ENCODE measurements at places on chromosomes 11 and 22.

GRCh38 chr22:19543970-19544708 lies 19.9 kb upstream of the CLDN5 start:
- no peak for DNase-seq

GRCh38 chr22:38435010-38435409 lies 20.0 kb downstream of the KCNJ4 start:
- DNase-seq: no peak

DNA sequence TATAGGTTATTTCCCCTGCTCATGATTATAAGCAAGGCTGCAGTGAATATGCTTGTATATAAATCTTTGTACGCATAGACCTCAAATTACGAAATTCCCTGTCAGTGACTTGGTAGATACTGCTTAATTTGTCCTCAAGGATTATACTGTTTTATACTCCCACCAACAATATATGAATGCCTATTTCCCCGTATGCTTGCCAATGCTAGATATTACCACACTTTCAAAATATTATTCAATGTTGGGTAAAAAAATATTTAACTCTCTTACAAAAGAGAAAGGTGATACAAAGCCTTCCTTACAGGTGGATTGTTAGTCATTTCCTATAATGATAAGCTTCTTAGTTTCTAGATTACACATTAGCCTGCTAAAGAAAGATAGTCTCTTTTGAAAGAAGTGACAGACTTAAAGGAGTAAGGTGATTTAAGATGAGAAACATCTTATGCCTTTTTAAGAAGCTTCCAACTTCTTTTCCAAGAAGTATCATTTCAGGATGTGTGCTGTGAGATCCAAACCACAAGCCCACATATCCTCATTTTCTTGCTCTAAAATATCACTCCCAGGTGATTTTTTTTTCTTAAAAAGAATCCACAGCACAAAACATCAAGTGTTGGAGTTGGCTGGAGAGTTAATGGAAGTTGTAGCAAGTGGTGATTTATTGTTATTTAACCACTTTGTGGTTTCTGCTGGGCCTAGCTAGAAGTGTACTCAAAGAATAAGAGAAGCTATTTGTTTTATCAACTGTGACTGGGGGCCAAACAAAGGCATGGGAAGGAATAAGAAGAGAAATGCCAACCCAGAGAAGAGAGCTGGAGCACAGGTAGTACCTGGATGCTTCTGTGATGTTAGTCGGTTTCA lies 59.2 kb downstream of the BARX2 start:
- no peak for DNase-seq

- DNase-seq: no peak
These were observed 94.2 kb upstream of the TBCEL start for GRCh38 chr11:120929664-120930154.

GRCh38 chr11:84871116-84871515 lies 756.0 kb downstream of the DLG2 start:
- DNase-seq: no peak

DNA sequence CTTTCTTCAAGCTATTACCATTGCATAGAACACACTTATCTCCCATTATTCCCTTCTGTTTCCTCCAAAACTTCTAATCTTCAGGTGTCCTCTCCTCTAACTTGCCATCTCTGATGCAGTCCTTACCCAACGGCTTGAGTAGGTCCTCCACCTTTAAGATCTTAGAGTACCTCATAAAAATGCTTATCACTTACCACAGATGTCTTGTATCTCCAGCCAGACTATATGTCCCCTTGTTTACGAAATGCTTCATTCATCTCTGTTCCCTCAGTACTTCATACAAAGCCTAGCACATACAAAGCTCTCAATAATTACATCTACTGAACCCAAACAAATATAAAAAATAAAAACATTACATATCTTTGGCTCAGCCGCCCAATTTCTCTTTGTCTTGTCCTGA lies 49.2 kb downstream of the PAK1 start:
- DNase-seq: no peak

- no peak for DNase-seq
These were observed 537.9 kb upstream of the FAT3 start for GRCh38 chr11:91686700-91687099.

DNA sequence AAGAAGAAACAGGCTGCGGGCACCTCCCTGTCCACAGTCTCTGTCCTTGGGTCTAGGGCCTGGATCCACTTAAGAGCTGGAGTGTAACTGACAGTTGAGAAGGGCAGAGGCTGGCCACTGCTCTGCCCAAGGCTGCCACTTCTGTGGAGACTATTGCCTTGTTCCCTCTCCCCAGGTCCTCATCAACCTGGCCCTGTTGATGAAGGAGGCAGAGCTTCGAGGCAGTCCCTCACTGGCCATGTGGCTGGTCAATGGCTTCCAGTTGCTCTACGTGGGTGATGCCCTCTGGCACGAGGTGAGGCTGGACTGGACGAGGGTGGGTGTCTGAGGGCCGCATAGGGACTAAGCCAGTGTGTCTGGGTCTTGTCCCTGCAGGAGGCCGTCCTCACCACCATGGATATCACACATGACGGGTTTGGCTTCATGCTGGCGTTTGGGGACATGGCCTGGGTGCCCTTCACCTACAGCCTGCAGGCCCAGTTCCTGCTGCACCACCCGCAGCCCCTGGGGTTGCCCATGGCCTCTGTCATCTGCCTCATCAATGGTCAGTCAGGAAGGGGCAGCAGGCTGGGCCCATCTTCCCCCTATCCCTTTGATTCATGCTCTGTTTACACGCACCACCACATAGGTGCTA lies 2.8 kb downstream of the ZNHIT2 start:
- no peak for DNase-seq

GRCh38 chr11:26549176-26549575 lies 22.9 kb downstream of the MUC15 start:
- no peak for DNase-seq

DNA sequence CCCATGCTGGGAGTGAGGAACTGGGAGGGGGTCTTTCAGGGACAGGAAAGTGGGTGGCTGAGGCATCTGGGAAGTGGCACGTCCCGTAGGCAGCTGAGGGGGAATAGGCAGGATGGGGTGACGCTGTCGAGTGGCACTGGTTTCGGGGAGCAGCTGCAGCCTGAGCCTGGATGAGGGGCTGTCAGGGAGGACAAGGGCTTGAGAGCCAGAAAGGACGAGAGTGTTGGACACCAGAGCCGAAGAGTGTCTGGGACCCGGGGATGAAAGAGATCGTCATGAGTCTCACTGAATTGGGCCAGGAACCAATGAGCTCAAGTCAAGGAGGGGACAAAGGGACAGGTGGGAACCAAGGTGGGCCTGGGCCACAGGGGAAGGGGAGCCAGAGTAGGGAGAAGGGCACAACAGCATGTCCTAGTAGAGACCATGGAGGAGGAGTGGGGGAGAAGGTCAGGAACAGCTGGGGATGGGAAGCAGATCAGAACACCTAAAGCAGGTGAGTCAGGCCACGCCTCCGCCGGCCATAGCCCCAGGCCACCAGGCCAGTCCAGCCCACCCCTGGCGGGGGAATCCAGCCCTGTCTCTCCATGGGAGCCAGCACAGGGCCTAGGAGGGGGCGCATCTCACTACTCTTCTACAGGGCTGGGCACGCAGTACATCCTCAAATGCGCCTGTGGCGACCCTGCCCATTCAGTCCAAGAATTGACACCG lies 4.2 kb downstream of the RAB3IL1 start:
- peak; percentile 73 for DNase-seq

GRCh38 chr11:72081821-72082453 lies 1.3 kb downstream of the LRRC51 start:
- DNase-seq: no peak

DNA sequence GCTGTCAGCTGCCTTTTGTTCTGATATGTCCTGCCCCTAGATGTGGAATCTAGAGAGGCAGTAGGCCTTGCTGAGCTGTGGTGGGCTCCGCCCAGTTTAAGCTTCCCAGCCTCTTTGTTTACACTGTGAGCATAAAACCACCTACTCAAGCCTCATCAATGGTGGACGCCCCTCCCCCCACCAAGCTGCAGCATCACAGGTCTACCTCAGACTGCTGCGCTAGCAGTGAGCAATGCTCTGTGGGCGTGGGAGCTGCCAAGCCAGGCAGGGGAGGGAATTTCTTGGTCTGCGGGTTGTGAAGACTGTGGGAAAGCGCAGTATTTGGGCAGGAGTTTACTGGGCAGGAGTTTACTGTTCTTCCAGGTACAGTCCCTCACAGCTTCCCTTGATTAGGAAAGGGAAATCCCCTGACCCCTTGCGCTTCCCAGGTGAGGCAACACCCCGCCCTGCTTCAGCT lies 98.5 kb downstream of the SMCO4 start:
- no peak for DNase-seq

- DNase-seq: no peak
These were observed 241.2 kb upstream of the NARS2 start for GRCh38 chr11:78815831-78816230.

GRCh38 chr11:73188301-73188700 lies 29.8 kb upstream of the P2RY2 start:
- DNase-seq: no peak

DNA sequence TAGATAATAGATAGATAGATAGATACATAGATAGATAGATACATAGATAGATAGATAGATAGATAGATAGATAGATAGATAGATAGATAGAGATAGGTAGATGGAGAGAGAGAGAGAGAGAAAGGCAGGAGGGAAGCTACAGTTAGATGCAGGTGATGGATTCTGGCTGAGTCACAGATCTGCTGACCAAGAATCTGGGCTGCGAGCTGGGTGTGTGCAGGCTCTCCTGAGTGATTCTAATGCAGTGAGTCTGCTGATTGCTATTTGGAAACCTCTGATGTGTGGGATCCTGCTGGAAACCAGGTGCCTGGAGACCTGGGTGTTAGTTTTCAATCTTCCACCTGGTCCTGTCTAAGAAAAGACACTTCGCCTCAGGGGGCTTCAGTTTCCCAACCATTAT lies 1441.8 kb downstream of the TBC1D22A start:
- no peak for DNase-seq

DNA sequence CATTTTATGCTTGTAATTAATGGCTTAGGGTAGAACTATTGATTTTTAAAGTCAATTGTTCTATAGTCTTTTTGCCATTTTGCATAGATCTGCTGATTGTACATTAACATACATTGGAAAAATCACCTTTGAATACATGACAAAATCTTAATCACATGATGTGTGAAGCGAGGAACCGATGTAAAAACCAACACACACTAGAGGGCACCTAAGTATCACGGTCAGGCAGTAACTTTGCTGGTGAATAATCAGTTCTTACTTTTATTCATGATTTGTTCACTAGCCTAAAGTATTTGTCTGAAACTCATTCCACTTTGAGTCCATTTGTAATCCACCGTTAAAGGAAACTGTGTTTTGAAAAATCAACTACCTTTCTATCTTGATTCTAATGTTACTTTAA lies 28.2 kb downstream of the JHY start:
- DNase-seq: no peak

GRCh38 chr11:115342142-115342541 lies 162.1 kb downstream of the CADM1 start:
- no peak for DNase-seq

- DNase-seq: no peak
These were observed 1195.2 kb downstream of the TBC1D22A start for GRCh38 chr22:47957649-47958048.

DNA sequence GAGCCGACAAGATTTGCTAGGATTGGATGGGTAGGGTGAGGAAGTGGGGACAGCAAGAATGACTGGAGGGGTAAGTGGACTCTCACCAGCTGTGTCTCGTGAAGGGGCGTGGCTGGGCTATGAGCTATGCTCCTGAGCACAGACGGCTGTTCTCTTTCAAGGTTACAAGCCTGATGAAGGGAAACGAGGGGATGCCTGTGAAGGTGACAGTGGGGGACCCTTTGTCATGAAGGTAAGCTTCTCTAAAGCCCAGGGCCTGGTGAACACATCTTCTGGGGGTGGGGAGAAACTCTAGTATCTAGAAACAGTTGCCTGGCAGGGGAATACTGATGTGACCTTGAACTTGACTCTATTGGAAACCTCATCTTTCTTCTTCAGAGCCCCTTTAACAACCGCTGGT lies 19.9 kb downstream of the F2 start:
- DNase-seq: peak; percentile 33

DNA sequence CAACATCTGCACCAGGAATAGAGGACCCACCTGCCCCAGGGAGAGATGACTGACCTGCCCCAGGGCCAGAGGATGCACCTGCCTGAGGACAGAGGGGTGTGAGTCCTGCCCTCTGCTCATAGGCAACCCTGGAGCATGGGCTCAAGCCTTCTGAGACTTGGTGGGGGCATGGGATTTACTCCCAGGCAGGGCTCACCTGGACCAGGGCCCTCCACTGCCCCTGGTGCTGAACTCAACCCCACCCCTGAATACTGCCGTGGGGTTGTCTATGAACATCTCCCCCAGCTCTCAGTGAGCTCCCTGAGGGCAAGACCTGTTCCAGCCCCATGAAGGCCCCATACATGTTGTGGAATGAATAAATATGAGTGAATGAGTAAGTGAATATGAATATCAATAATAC lies 33.8 kb upstream of the MUC5AC start:
- DNase-seq: peak; percentile 41

GRCh38 chr11:10696468-10697322 lies 3.1 kb upstream of the IRAG1 start:
- DNase-seq: no peak

DNA sequence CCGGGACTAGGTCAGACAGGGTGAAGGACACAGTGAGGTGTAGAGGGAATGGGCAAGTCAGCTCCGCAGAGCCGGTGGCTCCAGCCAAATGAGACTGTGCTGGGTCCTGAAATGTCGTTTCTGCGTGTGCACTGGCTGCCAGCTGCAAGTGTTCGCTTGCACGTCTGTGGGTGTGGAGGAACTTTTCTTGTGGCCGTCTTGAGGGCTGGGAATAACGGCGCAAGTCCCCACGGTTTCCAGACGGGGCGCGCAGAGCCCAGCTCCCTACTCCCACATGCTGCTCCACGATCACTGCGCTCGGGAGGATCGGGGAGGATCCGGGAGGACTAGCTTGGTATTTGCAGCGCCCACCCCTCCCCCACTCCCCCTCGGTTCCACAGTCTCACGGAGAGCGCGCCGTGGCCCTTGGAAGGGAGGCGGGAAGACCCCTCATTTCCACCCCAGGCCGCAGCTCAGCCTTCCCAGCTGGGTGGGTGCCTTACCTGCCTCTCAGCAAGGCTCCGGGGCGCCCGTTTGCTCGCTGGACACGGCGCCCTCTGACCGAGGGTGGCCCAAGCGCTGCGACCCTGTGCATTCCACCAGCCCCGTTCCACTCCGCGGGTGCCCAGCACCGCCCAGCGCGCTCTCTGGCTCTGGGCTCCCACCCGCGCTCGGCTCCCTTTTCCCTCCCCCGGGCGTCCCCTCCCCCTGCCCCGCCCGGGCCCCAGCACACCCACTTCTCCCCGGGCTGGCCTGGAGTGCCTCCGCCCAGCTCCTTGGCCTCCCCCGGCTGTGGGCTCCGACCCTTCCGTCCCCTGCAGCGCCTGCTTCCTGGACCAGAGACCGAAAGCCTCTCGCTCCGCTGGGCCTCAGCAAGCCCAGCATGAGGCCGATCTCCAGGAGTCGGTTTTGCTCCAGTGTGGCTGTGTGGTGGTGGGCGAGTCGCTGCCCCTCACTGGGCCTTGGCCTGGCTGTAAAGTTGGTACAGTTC lies at the start of gene KCNE3:
Gene KCNE3, minus strand, starts transcription at position 634 of the 970 bp plus-strand sequence. CDS start 9,986 bp downstream, outside the sequence.
- DNase-seq: no peak

DNA sequence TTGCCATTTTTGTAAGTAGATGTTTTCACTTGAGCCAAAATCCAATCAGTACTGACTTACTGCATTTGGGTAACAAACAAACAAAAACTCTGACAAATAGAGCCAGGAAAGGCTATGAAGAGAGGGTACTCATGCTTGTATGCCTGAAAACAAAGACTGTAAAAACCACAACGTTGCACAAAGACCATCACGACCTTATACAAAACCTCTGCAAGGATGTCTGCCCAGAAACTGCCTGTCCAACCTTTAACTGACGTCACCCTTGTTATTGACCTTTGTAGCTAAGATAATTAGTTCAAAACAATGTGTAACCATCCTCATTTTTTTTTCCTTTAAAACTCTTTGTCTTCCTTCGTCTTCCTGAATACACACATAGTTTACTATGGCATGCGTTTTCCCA lies 804 bp upstream of the CREBZF start:
- no peak for DNase-seq

Measured in chondrocyte (in vitro differentiated cells).